ENCODE measurements at places on chromosomes 5 and 9. TPM values are rescaled to one million over a fixed set of nuclear protein-coding genes. Genes with fewer than 3 reads are reported as not detected.
A peak's percentile ranks its signal among the peaks of the same experiment; 100 is the strongest.

DNA sequence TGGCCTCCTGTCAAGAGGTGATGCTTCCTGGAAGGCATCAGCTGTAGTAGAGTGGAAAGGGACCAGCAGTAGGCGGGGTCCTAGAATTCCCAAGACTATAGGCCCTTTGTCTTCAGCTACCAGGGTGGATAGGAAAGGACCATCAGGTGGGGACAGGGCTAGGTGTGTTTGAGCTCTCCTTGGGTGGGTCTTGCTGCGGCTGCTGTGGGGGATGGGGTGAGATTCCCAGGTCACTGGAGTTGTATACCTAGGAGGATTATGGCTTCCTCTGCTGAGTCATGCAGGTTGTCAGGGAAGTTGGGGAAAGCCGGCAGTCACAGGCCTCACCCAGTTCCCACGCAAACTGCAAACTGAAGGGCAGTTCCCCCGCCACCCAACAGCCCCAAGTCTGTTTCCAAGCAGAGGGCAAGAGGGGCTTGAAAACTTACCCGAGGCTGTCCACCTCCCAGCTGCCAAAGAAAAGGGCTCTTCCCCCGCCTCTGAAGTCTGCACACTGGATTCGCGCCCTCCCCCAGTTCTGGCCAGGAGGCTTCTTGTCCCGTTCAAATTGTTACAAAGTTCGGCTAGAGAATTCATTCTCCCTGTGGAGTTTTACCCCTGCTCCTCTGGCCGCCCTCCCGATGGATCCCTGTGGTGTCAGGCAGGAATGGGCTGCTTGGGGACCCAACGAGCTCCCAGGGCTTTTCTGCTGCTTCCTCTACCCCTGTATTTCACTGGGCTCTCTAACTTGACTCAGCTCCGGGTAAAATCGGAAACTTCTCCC, 23.0 kb upstream of the ECM2 start:
- H3K4me3 ChIP-seq: no peak overlapping the region
- DNase-seq: no peak
- H3K4me1 ChIP-seq: peaks cover 4% of the 10 kb centered on the region
- no peaks in the 10 kb centered on the region for H3K36me3 ChIP-seq

- H3K36me3 ChIP-seq: no peaks in the 10 kb centered on the region
- no peaks in the 10 kb centered on the region for H3K27me3 ChIP-seq
- no peak overlapping the region for H3K27ac ChIP-seq
- H3K4me3 ChIP-seq: no peak overlapping the region
- DNase-seq: no peak
- H3K4me1 ChIP-seq: no peaks in the 10 kb centered on the region
Observed at GRCh38 chr9:101254733-101255433, 129.9 kb downstream of the BAAT start.

DNA sequence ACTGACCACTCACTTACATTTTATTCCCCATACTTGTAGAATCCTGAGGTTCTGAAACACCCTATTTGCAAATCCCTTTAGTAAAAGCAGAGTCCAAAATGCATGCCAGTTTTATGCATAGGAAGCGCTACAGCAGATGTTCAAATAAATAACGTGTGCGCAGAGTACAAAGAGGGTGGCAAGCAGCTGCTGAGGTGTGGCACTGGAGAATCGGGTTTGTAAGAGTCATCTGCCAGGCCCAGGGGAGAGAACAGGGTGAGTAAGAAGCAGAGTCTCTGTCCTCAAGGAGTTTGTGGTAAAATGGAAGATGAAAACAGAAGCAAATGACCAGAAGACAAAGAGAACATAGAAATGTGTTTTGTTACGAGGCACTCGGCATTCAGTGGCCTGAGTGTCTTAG, 288.8 kb downstream of the GLIS3 start:
- peaks cover 3% of the 10 kb centered on the region for H3K27me3 ChIP-seq
- H3K4me3 ChIP-seq: no peak overlapping the region
- H3K36me3 ChIP-seq: no peaks in the 10 kb centered on the region
- DNase-seq: no peak
- no peak overlapping the region for H3K27ac ChIP-seq

DNA sequence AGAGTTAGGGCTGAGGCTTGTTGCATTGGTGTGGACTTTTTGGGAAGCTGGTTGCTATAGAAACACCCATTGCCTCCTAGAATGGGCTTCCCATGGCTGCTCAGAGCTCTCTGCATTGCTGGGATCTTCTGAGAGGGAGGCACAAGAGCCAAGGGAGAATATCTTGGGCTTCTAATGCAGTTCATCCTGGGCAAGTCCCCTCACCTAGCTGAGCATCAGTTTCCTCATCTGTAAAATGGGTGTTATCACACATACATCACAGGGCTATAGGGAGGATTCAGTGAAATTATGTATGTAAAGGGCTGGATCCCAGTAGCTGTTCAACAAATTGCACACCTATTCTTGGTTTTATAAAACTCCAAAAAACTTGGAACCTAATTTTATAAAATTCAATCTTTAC, 106.1 kb upstream of the ALDH1B1 start:
- no peaks in the 10 kb centered on the region for H3K36me3 ChIP-seq
- H3K27me3 ChIP-seq: no peaks in the 10 kb centered on the region
- no peaks in the 10 kb centered on the region for H3K4me1 ChIP-seq

GRCh38 chr9:35540315-35540714, 50.4 kb downstream of the RUSC2 start:
- no peak overlapping the region for H3K27ac ChIP-seq
- peaks cover 3% of the 10 kb centered on the region for H3K4me1 ChIP-seq
- DNase-seq: no peak
- H3K36me3 ChIP-seq: no peaks in the 10 kb centered on the region
- no peak overlapping the region for H3K4me3 ChIP-seq
- peaks cover 2% of the 10 kb centered on the region for H3K27me3 ChIP-seq

DNA sequence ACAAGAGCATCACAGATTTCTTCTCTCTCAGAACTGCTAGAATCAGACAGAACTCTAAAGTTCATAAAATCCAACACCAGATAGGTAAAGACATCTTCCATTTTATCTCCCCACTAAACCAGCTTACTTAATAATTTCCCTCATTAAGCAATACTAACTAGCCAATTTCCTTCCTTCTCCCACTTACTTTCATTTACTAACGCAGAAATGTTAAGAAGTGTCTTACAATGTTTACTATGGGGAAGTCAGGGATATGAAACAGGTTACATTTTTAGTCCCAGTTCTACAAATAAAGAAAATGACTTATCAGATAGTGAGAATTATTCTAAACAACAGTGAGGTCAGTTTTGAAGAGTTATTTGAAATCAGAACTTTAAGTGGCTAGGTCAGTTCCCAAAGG, 236.5 kb downstream of the FBXL17 start:
- H3K27me3 ChIP-seq: no peaks in the 10 kb centered on the region
- peak overlapping the region; percentile 0 for H3K4me3 ChIP-seq
- no peaks in the 10 kb centered on the region for H3K36me3 ChIP-seq
- DNase-seq: no peak

- H3K27ac ChIP-seq: no peak overlapping the region
- H3K4me1 ChIP-seq: peaks cover 3% of the 10 kb centered on the region
- H3K36me3 ChIP-seq: no peaks in the 10 kb centered on the region
- peaks cover 21% of the 10 kb centered on the region for H3K27me3 ChIP-seq
- no peak for DNase-seq
Observed at GRCh38 chr9:109448223-109448622, 49.9 kb downstream of the PTPN3 start.

GRCh38 chr9:123524866-123525265, 168.9 kb downstream of the CRB2 start:
- H3K27me3 ChIP-seq: no peaks in the 10 kb centered on the region
- no peak for DNase-seq
- no peak overlapping the region for H3K4me3 ChIP-seq
- peaks cover 7% of the 10 kb centered on the region for H3K36me3 ChIP-seq
- no peaks in the 10 kb centered on the region for H3K4me1 ChIP-seq

- no peaks in the 10 kb centered on the region for H3K36me3 ChIP-seq
- no peak overlapping the region for H3K27ac ChIP-seq
- no peak overlapping the region for H3K4me3 ChIP-seq
- H3K4me1 ChIP-seq: no peaks in the 10 kb centered on the region
- H3K27me3 ChIP-seq: peaks cover 4% of the 10 kb centered on the region
Observed at GRCh38 chr5:7927466-7928375, 58.8 kb downstream of the MTRR start.

DNA sequence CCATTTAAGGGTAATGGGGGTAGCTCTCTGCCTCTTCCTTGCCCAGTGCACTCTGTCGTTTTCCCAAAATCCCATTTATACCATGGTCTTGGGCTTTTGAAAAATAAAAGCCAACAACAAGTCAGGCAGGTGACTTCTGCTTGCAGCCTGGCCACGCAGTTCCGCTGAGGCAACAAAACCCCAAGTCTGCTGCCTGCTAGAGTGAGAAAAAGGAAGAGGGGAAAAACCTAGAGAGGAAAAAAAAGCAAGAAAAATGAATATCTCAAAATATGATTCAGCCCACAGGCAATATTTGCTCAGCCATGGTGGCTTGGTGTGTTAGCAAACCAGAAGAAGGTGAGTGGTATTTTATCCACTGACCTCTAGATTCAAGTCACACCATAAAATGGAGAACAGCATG, 148.2 kb upstream of the FSTL4 start:
- no peaks in the 10 kb centered on the region for H3K4me1 ChIP-seq
- H3K27ac ChIP-seq: no peak overlapping the region
- H3K36me3 ChIP-seq: no peaks in the 10 kb centered on the region
- peaks cover 22% of the 10 kb centered on the region for H3K27me3 ChIP-seq
- no peak overlapping the region for H3K4me3 ChIP-seq
- no peak for DNase-seq

GRCh38 chr5:102701748-102702147, 53.4 kb upstream of the PAM start:
- H3K4me3 ChIP-seq: no peak overlapping the region
- H3K27me3 ChIP-seq: no peaks in the 10 kb centered on the region
- no peaks in the 10 kb centered on the region for H3K36me3 ChIP-seq
- no peaks in the 10 kb centered on the region for H3K4me1 ChIP-seq
- no peak overlapping the region for H3K27ac ChIP-seq
- DNase-seq: no peak

- no peak for DNase-seq
- no peak overlapping the region for H3K4me3 ChIP-seq
- peaks cover 26% of the 10 kb centered on the region for H3K27me3 ChIP-seq
Observed at GRCh38 chr5:54347221-54347865, 37.0 kb upstream of the ARL15 start.

DNA sequence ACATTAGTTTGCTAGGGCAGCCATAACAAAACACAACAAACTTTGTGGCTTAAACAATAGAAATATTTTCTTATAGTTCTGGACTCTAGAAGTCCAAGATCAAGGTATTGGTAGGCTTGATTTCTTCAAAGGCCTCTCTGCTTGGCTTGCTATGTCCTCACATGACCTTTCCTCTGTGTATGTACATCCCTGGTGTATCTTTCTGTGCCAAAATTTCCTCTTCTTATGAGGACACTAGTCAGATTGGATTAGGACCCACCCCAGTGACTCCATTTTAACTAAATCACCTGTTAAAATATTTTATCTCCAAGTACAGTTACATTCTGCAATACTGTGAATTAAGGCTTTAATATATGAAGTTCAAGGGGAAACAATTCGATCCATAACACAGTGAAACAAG, 168.9 kb upstream of the CCNH start:
- H3K4me1 ChIP-seq: no peaks in the 10 kb centered on the region
- no peaks in the 10 kb centered on the region for H3K27me3 ChIP-seq
- DNase-seq: no peak

GRCh38 chr9:111272581-111272980, 57.4 kb downstream of the OR2K2 start:
- H3K4me3 ChIP-seq: no peak overlapping the region
- no peaks in the 10 kb centered on the region for H3K36me3 ChIP-seq
- peaks cover 4% of the 10 kb centered on the region for H3K27me3 ChIP-seq
- H3K27ac ChIP-seq: no peak overlapping the region
- no peak for DNase-seq

DNA sequence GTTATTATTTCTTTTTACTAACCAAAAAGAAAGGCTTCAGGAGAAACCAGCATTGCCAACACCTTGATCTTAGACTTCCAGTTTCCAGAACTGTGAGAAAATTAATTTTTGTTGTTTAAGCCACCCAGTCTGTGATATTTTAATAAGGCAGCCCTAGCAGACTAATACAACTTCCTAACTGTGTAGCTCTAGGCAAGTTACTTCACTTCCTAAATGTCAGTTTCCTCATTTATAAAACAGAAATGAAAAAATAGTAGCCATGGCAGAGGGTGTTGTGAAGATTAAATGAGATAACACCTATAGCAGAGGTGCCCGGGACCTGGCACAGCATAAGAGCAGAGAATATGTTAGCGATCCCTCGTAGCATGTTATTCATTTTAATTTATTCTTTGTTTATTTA, 66.6 kb upstream of the HAND1 start:
- H3K27me3 ChIP-seq: peaks cover 19% of the 10 kb centered on the region
- no peak overlapping the region for H3K27ac ChIP-seq
- no peaks in the 10 kb centered on the region for H3K36me3 ChIP-seq

DNA sequence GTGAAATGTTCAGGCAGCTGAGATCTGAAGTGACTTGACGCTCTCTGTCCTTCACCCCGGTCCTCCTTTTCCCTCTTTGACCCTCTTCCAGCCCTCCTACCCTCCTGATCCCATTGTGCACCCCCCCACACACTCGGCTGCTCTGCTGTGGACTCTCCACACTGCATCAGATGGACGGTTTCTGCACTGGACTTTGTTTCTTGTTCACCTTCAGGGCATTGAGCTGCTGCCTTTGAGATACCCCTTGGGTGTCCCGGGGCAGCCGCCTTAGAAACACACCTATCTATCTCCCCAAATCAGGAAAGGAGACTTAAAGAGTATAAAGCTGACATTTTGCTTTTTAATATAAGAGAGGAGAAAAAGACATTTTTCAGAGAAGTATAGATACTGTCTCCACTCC, 27.5 kb downstream of the AMBP start:
- H3K36me3 ChIP-seq: no peaks in the 10 kb centered on the region
- H3K27ac ChIP-seq: no peak overlapping the region
- H3K4me3 ChIP-seq: no peak overlapping the region

DNA sequence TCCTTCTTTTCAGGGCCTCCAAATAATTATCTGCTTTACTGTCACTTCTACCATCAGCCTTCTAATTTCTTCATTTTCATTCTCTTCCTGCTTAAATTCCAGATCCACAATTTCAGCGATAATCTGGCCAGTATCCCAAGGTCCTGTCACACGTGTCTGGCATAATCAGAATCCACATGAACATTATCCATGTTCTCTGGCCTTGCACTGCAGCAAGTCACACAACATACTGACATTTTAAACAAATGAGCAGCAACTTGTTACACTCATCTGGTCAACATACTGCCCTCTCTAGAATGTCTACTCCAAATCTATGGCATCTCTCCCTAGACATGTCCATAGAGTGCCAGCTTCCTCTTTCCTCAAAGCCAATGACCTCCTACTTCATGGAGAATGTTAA, 43.8 kb upstream of the RASEF start:
- no peaks in the 10 kb centered on the region for H3K36me3 ChIP-seq
- DNase-seq: no peak
- no peaks in the 10 kb centered on the region for H3K27me3 ChIP-seq
- no peak overlapping the region for H3K4me3 ChIP-seq

DNA sequence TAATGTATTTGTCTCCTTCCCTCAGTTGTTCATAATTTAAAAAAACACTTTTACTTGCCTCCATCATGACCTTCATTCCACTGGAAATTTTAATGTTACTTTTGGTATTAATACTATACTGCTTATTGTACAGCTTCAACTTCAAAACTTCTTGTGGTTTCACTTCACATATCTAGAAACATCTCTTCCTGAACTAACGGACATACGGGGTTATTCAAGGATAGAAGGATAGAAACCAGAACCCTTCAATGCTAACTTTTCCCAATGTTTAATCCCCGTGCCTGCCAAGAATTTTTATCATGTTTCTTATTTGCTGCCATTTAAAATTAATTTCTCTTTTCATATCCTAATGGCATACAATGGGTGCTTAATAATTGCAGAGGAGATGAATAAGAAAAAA, 36.3 kb upstream of the SETD9 start:
- peaks cover 15% of the 10 kb centered on the region for H3K4me1 ChIP-seq
- H3K27ac ChIP-seq: peak overlapping the region; percentile 17
- DNase-seq: no peak
- H3K27me3 ChIP-seq: no peaks in the 10 kb centered on the region
- H3K36me3 ChIP-seq: peaks cover 30% of the 10 kb centered on the region

TMEM215 gene
- not detected for total RNA-seq

ACOT12 gene
- total RNA-seq: not detected

GPR21 gene
- 1.4 TPM for total RNA-seq

PGM5 gene
- total RNA-seq: not detected

FBXL7 gene
- total RNA-seq: not detected

All from natural killer cell treated with Interleukin-12 subunit alpha and Interleukin-12 subunit beta and Interleukin-15 and Interleukin-18, amount 100 ng/mL, for 72 hours (primary cell).